ENCODE measurements at places on chromosomes 3 and 15.

DNA sequence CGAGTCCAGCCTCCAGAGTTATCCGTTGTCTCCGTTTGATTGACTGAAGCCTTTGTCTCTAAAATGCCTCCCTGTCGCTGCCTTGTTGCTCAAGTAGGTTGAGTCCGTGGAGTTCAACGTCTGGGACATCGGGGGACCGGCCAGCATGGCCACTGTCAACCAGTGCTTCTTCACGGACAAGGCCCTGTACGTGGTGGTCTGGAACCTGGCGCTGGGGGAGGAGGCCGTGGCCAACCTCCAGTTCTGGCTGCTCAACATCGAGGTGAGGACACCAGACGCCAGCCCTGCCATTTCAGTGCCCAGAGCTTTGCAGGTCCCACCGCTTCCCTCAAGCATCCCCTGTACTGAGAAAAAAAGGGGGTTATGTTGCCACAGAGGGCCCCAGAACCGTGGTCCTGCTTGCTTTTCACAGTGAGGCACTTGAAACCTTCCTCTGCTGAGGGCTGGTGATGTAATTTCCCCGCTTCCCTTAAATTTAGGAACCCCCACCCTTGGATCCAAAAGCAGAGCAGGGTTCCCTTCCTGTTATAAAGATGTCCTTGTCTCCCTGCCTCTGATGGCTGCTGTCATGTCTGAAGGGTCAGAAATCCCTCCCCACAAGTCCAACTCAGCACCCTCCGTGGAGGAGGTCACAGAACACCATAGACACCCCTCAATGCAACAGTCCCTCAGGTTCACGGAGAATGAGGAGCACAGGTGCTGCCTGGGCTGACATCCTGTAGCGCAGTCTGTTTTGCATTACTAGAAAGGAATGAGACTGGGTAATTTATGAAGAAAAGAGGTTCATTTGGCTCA is 105.7 kb downstream of the LRRK1 start:
- no peak for DNase-seq

DNA sequence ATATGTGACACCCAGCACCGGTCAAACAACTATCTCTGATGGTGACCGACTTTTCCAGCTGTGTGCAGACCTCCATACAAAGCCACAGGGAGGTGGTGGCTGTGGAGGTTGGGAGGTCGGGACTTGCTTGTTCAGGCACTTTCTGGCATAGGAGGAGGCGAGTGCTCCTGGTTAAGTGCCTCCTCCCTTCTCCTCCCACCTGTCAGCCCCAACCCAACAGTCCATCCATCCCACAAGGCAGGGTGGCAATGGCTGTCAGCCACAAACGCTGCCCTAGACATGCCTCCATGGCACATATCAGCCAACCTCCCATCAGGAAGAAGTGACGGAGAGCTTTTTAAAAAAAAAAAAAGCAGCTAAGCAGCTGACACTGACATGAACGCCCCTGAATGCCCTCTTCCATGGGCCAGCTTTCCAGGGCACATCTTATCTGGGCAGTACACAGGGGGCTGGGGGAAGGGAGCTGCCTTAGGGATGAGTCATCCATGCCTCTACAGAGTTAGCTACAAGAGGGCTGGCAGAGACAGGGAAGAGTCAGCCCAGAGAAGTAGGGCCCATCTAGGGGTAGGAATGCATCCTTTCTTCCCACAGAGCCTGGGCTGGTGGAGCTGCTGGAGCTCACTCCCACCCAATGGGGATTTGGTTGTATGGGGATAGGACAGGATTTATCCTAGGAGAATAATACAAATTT is 41.2 kb downstream of the CCDC12 start:
- no peak for DNase-seq

GRCh38 chr3:19216669-19217337 is 68.5 kb downstream of the KCNH8 start:
- no peak for DNase-seq

DNA sequence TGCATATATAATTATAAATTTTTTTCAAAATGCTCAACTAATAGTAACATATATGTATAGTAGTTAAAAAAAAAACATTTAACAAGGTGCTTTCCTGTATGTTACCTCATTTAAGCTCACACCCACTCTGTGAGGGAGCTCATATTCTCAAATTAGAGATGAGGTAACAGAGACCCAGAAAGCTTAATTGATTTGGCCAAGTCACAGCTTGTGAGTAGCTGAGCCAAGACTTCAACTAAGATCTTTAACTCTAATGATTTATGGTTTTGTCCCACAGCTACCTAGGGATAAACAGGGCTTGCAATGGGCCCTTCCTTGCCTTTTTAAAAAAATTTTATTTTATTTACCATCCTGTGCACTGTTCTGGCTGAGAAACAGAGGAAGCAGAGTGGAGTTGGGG is 230.0 kb upstream of the GOLIM4 start:
- no peak for DNase-seq

- no peak for DNase-seq
Measured at GRCh38 chr3:45682311-45682710, 6.9 kb upstream of the SACM1L start.

GRCh38 chr15:31062310-31062847 is 39.1 kb downstream of the TRPM1 start:
- DNase-seq: no peak

- DNase-seq: no peak
Measured at GRCh38 chr15:60993008-60993407, 236.1 kb downstream of the RORA start.

GRCh38 chr15:45451265-45451664 is 71.3 kb downstream of the SLC30A4 start:
- no peak for DNase-seq

- DNase-seq: no peak
Measured at GRCh38 chr3:15339001-15339400, 6.6 kb upstream of the SH3BP5 start.

- DNase-seq: no peak
Measured at GRCh38 chr15:31472636-31473384, 146.2 kb downstream of the KLF13 start.

- no peak for DNase-seq
Measured at GRCh38 chr15:64507845-64508244, 47.5 kb downstream of the ZNF609 start.

GRCh38 chr3:102826636-102827035 is 391.8 kb downstream of the ZPLD1 start:
- DNase-seq: no peak

DNA sequence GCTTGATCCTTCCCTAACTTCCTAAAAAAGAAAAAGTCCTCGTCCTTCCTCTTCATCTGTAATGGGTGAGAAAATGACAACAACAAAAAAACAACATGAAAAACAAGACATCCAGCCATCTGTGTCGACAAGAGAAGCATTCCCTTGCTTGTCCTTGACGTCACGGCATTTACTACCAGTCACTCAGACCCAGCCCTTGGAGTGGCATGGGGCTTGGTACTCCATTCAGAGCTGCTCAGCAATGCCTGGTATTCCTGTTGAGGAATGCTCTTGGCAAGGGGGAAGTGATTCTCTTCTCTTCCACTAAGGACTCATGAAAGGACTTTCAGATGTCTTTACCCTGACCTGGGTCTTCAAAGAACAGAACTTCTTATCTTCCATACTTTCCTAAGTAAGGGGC is 339.7 kb upstream of the RASGRP1 start:
- DNase-seq: no peak

DNA sequence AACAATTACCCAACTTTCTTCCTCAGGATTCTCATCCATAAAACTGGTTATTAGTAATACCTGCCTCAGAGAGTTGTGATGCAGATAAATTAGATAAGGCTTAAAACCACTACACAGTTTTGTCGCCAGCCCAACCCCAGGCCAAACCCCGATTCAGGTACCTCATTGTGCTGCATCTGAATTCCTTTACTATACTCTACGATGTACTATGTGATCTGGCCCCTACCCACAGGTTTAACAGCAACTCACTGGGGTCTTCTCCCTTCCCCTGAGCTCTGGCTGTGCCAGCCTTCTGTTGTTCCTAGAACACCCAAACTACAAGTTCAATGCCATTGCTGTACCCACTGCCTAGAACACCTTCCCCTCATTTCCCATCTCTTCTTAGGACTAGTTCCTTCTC is 64.6 kb downstream of the MYO5A start:
- no peak for DNase-seq

GRCh38 chr15:74039656-74040010 is 42.7 kb downstream of the GOLGA6A start:
- DNase-seq: no peak

DNA sequence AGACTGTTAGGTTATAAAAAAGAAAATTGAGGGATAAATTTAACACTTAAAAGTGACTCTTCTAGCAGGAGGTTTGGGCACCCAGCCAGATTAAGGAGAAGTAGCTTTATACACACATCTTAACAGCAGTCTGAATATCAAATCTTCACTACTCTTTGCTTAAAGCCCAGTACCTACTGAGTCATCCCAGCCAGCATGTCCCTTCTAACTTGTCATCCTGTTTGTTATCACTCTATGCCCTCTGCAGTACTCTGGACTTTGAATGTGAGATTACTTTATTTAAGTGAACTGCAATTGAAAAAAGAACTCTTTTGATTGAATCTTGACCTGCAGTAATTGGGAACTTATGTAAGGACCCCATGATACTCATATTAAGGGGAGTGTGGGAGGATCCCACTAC is 77.6 kb downstream of the FHIT start:
- no peak for DNase-seq

DNA sequence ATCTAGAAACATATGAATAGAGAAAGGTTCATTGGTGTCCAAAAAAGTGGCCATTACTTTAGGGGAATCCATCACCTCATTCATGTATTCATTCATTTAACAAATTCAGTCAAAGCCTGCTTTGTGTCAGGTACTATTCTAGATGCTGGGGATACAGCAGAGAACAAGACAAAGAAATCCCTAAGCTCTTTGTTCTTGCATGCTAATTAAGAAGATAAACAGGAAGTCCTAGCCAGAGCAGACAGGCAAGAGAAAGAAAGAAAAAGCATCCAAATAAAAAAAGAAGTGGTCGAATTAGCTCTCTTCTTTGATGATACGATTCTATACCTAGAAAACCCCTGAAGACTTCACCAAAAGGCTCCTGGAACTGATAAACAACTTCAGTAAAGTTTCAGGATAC is 12.4 kb upstream of the ZMAT3 start:
- no peak for DNase-seq

GRCh38 chr3:58478781-58479180 is 13.1 kb upstream of the KCTD6 start:
- DNase-seq: no peak

GRCh38 chr15:67821784-67822440 is 3.4 kb upstream of the SKOR1 start:
- no peak for DNase-seq

- DNase-seq: no peak
Measured at GRCh38 chr15:64100958-64101357, 5.2 kb downstream of the SNX1 start.

DNA sequence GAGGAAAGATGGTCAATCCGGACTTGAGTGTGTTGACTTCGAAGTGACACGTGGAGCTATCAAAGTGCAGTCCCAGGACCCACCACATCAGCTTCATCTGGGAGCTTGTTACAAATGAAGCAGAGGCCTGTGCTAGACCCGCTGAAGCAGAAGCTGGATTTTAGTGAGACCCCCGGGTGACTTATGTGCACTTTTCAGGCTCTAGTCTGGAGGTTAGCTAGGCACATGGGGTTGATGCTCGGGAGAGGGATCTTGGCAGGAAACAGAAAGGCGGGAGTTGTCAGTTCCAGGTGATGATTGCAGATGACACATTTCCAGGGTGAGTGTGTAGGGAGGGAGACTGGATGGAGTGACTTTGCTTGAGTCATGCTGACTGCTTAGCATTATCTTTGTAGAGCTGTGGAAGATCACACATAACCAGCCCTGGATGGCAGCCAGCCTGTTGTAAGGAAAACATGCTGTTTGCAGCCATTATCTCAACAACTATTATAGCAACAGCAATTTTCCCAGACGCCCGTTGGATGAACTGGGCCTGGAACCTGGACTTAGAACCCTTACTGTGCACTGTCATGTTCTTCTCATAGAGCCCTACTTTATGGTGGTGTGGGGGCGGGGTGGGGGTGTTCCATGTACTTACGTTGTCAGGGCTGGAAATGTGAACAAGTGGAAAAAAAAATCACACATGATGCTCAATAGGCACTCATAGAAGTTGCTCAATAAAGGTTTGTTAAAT is 122.4 kb downstream of the THSD4 start:
- DNase-seq: no peak

DNA sequence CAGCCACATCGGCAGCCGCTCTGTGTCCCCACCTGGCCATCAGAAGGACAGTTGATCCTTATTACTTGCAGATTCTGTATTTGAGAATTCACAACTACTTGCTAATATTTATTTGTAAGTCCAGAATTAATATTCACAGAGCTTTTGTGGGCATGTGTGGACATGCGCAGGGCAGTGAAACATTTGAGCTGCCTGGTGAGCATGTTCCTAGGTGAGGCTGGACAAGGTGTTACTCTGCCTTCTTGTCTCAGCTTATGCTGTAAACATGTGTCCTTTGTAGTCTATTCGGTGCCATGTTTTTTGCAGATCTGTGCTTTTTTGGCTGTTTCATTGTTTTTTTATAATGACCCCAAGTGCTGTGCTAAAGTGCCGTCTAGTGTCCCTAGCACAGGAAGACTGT is 15.6 kb downstream of the FAH start:
- no peak for DNase-seq

GRCh38 chr3:31179768-31180167 is 285.3 kb upstream of the GADL1 start:
- DNase-seq: no peak

DNA sequence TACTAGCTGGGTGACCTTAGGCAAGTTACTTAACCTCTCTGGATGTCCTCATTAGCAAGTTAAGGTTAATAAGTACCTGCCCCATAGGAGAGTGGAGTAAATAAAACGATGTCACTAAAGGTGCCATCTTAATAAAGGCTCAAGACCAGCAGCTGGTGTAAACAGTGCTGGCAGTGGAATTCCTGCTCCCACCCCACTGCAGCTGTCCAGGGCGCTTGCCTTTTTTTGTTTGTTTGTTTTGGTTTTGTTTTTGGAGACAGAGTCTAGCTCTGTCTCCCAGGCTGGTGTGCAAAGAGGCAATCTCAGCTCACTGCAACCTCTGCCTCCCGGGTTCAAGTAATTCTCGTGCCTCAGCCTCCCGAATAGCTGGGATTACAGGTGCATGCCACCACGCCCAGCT is 28.9 kb downstream of the IDH3A start:
- DNase-seq: no peak

DNA sequence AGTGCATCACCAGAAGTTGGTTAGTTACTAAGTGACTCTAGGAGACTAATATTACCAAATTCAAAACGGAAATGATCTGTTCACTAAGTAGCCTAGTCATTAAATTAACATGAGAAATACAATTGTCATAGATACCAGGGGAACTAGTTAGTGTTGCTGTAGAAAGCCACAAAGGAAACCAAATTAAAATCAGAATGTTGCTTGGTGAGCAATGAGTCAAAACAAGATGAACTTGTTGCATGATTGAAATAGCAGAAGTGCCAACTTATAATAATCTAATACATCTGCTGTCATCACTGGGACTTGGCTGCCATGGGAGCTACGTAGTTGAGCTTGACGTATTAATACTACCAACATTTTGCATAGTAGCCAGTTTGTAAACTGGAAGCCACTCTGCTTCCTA is 458.1 kb downstream of the DIPK2A start:
- DNase-seq: no peak

DNA sequence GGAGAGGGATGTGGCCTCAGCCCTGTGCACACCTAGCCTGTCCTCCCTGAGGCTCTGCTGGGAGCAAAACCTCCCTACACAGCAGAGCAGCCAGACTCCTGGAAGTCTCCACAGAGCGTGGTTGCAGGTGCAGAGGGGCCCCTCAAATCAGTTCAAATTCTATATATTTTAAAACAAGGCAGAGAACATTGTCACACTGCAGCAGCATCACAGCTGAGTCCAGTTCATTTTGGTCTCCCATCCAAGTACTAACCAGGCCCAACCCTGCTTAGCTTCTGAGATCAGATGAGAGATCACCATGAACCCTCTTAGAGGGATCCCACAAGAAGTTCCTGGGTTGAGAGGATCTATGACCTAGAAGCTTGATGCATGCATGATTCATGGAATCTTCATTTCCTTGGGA is 331.0 kb upstream of the RGMA start:
- DNase-seq: no peak
